ENCODE measurements at places on chromosomes 4 and X.

DNA sequence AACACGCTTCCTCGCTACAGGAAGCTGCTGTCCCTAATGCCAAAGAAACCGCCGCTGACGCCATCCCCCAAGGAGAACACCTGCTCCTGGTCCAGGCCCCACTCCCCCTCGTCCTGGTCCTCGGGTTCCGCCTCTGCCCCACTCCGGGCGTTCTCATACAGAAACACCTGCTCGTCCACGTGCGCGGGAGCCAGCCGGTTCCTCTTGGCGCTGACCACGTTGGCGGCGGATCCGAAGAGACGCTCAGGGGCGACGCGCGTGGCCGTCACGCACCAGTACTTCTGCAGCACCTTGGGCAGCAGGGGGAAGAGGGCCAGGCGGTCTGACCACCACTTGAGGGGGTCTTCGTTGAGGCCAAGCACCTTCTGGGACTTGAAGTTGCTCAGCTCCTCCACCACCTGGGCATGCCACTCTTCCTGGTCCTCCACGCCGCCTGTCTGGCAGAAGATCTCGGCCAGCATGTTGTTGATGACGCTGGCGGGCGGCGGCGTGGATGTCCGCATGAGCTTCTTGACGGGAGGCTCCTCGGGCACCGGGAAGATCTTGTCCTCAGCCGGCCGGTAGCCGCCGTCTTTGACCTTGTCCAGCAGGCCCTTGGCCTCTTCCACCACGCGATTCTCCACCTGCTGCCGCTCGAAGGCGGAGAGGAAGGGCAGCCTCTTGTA is 12.0 kb downstream of the DHRSX start:
- DNase-seq, result no peak

DNA sequence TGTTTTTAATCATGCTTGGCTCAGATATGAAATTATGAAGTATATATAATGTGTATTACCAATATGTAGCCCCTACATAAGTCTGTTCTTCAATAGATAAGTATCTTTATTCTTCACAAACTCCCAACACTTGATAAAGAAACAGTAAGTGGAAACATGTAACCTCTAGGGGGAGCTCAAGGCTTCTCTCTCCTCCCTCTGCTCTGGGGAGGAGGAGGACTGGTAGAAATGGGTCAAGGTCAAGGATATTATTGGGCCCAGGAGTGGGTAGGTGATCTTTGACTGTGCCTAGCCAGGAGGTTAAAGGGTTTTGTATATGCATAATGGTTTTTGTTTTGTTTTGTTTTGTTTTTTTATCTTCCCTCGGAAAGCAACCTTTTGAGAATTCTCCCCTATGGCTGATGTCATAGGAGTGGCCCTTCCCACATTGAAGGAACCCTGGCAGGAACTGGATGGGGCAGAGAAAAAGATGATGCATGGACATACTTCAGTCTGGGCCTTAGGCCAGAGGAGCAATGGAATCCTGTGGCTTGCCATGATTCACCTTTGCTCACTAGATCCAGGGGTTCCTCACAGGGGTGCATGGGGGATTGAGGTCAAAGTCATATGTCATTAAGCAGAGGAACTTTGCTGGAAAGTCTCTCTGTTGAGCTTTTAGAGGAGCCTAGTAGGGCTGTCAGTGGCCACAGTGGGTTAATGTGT is 460.3 kb downstream of the MID1IP1 start:
- peak; percentile 64 for DNase-seq

DNA sequence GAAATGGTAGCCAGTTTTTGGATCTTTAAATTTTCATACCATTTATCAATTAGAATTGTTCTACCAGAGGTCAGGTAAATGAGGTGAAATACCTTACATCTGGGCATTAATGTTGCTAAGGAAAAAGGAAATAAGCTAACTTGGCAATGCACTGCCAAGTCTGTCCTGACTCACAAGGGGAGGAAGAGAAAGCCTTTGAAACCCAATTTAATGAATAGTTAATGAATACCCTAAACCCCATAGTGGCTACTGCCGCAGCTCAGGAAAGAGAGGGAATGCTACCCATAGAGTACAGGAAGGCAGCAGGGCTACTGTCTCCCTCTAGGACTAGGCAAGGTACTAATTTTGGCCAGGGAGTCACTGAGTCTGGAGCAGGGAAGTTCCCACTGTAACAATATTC is 16.8 kb upstream of the DHX15 start:
- no peak for DNase-seq

GRCh38 chr4:168717847-168718246 is 221.0 kb downstream of the PALLD start:
- peak; percentile 78 for DNase-seq

DNA sequence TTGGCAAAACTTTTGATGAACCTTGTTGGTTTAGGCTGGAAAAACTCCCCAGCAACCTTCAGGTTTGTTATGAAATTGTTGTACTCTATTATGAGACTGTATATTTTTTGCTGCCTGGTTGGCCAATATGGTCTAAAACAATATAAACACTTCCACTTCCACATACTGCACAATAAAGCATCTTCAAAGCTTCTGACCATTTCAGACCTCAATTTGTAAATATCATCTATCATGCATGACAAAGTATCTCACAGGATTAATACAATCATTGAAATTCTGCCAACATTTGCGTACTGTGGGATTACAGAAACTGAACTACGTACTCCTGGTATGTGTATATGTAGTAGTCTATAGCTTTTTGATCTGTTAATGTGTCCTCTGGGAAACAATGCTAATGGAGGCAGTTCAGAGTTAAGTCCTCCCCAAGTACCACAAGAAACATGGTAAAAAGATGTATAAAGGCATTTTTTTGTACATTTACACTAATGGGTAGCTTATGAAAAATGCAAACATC is 40.4 kb downstream of the GPC4 start:
- no peak for DNase-seq

DNA sequence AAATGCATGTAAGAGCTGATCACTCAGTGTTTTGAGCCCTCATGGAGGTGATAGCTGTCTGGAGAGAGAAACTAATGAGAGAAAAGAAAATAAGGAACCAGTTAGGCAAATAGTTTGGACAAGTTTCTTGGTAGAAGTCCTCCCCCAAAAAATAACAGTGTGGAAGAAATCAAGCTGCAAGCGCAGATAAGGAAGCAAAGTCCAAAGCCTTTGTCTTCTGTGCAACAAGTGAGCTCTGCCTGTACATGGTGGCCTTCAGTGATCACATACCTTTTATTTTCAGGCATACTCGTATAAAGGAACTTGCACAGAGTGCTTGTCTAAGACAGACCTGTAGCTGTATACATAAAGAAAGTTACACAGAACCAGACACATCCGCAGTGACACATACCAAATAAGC is 2.5 kb upstream of the UGT2A3 start:
- DNase-seq, result no peak

DNA sequence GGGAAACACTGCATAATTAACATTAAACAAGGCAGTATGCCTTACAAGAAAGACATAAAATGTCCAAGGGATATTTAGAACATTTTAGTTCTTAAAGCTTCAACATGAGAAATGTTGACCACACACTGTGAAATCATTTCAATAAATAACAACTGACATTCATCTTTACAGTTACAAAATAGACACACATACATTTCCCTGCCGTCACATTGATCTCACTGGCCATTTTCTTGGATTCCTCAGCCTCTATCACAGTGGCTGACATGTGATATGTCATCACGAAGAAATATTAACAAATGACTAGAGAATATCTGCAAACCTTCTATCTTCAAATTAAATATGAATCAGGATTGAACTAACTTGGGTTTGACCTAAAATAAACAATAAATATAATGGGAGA is 1.9 kb downstream of the CXCL2 start:
- no peak for DNase-seq

GRCh38 chr4:56976837-56977320 is 527 bp downstream of the NOA1 start:
- DNase-seq, result no peak

GRCh38 chr4:73533515-73534422 is 52.2 kb downstream of the AFM start:
- DNase-seq, result no peak

GRCh38 chr4:36824682-36825081 is 419.9 kb upstream of the NWD2 start:
- DNase-seq, result no peak

DNA sequence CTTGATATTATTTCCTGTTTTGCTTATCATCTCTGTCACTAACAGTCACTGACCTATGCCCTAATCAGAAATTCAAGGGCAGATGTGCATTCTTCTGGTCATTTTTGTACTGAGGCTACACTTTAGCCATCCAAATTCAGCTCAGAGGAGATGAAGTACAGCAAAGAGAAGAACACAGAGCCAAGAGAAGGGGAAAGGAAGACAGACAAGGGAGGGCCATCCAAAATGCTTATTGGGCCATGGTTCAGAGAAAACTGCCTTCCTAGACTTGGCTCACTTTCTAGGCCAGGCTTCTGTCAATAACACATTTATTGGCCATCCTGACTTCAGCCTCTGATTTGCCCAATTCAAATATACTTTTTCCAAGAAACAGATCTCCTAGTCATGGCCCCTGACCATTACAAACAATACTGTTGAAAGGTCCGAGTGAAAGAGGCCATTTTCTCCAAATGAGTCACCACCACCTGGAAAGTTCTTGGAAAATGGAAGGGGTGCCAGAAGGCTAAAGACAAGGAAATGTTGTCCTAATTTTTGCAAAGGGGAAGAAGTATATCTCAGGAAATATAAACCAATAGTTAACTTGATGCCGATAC is 56.4 kb downstream of the DCX start:
- no peak for DNase-seq

DNA sequence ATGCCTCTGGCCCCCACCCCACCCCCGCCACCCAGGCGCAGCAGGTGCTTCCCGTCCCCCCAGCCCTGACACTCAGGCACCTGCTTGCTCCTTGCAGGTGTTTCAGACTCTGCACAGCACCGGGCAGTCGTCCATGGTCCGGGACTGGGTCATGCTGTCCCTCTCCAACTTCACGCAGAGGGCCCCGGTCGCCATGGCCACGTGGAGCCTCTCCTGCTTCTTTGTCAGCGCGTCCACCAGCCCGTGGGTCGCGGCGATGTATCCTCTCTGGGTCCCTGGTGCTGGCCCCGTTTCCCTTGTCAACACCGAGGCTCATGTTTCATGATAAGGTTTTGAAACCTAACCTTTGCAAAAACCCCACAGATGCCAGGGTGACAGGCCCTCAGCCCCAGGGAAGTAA is 10.2 kb upstream of the MSANTD1 start:
- DNase-seq, result no peak

DNA sequence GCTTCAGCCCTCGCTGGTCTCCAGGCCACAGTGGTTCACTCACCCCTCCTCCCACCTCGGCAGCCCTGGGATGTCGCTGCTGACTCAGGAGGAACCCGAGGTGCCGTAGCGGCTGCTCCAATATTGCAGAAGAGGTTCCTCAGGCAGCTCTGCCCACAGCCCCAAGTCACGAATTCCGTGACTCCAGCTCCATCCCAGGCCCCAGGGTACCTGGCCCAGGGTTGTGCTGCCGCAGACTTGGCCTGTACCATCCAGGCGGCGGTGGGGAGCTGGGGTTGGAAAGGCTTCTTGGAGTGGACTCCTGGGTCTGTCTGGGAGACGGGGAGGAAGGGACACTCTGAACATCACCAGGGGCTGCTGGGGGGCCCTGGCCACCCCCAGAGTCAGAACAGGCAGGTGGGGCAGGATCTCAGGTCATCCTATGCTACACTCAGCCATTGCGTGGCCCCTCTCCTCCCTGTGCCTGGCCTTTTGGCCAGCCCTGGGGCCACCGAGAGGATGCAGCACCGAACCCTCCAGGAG is 728 bp upstream of the HGFAC start:
- peak; percentile 35 for DNase-seq

- peak; percentile 83 for DNase-seq
These were observed 14.5 kb upstream of the FGG start for GRCh38 chr4:154626793-154627484.

DNA sequence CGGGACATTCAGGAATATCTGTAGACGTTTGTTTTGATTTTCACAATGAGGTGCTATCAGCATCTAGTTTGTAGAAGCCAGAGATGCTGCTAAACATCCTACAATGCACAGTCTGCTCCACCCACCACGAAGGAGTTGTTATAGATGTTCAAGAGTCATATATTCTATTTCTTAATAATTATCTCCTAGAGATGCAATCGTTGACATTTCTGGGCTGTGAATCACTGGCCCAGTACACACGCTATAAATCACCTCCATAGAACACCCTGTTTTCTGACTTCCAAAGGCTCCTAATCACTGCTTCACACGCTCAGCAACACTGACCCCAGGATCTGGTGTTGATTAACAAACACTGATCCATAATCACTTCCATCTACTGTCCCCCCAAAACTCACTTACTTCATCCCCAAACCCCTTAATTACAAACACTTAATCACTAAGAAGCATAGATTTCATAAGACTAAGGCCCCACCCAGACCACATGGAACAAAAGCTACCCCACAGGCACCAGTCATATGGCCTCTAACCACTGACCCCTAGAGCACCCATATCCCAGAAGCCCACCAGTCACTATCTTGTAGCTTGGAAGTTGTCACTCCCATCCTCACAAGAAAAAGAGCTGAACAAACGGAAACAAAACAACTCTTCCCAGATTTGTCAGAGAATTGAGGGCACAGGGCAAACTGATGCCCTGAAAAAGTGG is 31.7 kb upstream of the ZNF41 start:
- no peak for DNase-seq

- no peak for DNase-seq
These were observed 18.5 kb downstream of the TBC1D14 start for GRCh38 chr4:6928081-6928480.
